ENCODE measurements at places on chromosomes 7 and 10.

GRCh38 chr10:1057106-1057657 is 997 bp downstream of the WDR37 start:
- DNase-seq, result no peak

GRCh38 chr10:112914288-112914952 is 35.6 kb upstream of the TCF7L2 start:
- no peak for DNase-seq

DNA sequence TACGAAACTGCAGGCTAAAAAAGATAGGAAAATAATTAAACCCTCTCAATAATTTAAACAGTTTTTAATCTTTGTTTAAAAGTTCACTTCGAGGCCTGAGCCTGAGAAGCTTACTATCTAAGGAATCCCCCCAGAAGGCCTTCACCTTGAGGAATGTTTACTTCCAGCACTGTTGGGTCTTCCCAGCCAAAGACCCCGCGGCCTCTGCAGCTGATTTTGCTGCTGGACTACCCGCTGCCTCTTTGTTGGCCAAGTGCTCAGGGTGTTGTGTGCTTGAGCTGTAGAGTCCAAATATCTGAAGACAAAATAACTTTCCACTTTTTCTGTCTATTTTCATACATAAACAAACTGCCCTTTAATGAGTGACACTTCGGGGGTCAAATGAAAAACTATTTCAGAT is 292.7 kb downstream of the GLRX3 start:
- no peak for DNase-seq

GRCh38 chr7:117077658-117078057 is 124.4 kb downstream of the ST7 start:
- DNase-seq, result no peak

- no peak for DNase-seq
These were observed 60.6 kb downstream of the ACADSB start for GRCh38 chr10:123069246-123069986.

DNA sequence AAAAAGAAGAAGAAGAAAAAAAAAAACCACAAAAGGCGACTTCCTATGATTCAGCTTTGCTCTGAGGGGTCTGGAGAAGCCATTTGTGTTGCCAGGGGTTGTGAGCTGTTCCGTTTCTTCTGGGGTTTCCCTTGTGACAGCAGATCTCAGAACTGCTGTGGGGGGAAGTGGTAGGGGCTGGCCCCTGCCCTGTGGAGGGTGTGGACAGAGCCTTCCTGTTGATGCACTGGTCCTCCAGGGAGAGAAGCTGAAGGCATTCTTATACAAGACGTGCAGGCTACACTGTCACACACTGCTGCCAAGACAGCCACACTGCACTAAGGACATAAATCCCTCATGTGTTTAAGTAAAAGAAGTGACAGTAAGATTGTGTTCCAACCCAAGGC is 17.3 kb upstream of the CSGALNACT2 start:
- DNase-seq, result no peak

DNA sequence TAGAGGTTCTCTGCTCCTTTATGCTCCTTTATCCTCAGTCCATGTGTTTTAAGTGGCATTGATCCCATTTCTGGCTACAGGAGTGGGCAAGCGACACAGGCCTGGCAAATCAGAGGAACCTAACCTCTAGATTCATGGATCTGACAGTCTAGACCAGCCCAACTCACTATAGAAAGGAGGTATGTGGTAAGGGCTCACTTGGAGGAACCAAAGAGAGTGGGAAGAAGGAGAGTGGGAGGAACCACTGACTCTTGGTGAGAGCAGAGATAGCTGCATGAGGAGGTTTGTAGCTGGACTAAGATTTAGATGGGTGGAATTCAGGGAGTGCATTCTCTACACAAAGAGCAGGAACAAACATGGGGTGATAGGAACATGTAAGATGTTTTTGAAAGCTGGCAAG is 11.6 kb upstream of the FRAT1 start:
- no peak for DNase-seq

DNA sequence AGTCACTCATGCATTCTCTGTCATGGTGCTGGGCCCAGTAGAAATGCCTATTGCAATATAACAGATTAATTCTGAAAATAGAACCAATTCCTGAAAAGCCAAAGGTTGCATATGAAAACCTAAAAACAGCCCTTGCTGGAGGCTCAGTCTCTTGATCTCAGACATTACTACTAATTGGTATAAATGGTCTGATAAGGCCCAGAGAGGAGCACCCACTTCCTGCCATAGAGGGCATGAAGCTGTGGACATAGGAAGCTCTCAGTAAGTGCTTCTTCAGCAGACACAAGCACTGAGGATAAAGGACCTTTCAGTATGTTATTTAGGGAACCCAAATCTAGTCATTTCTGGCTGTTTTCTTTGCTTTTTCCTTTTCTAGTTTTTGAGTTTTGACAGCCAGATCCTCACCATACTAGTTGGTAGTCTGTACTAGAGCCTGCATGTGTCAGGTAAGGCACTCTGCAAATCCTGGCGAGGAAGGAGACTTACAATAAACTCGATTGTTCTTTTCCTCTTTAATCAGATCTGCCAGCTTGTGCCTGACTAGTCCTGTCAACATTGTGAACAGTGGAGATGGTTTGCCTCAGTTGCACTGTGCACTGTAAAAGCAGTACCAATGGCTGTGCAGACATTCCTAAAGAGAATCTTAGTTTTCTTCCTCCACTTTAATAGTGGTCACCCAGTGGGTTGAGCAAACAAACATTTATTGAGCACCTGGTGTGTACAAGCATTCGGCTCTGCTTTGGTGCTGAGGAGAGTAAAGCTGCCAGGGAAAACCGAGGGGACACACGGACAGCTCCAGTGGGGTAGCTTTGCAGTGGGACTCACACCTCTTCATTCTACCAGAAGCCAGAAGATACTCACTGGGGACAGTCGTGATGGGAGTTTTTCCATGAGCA is 140.9 kb downstream of the CHN2 start:
- DNase-seq, result no peak

DNA sequence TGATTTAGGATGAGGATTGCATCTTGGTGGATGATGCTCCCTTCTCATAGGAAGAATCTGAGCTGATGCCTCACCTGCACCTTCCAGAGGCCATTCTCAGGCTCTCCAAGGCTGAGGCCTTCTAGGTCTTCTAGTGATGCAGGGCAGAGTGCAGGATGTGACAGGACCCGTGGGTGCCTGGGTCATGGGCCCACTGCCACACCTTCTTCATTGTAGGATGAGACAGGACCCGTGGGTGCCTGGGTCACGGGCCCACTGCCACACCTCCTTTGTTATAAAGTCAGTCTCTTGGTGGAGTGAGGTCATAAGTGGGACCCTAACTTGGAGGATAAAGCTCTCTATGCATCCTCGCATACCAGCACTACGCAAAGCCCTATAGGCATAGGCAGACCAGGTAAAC is 109.9 kb upstream of the TCERG1L start:
- no peak for DNase-seq

DNA sequence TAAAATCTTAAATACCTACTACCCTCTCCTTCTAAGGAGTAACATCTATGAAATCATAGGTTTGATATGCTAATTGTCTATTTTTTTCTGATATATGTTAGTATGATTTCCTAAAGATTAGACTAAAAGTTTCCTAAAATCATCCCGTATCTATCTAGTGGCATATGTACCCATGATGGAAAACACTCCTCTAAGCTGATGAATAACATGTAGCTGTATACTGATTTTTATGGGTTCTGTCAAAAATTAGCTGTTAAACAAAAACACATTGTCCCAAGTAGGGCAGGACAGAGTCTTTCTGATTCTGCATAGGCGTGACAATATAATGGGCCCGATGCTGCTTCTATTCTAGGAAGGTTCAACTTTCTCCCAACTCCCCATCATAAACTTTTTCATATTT is 79.9 kb downstream of the ADAM22 start:
- DNase-seq, result no peak

GRCh38 chr10:102114861-102115618 is 5.1 kb downstream of the LDB1 start:
- DNase-seq, result no peak

DNA sequence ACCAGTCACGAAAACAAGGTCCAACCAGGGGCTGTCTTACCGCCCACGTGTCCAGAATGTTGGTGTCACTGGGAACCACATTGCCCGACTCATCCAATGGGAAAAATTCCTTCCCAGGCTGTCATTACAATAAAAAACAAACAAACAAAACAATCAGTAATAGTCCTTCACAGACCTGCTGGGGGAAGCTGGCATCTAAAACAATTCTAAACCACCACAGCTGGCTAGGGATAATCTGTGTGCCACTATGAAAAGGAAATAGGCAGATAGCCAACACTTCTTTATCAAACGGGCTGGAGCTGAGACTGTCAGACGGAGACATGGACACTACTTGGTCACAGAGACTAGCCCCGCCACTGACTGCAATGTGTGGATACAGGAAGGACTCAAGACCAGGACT is 9.2 kb downstream of the AKR1B1 start:
- DNase-seq, result no peak

DNA sequence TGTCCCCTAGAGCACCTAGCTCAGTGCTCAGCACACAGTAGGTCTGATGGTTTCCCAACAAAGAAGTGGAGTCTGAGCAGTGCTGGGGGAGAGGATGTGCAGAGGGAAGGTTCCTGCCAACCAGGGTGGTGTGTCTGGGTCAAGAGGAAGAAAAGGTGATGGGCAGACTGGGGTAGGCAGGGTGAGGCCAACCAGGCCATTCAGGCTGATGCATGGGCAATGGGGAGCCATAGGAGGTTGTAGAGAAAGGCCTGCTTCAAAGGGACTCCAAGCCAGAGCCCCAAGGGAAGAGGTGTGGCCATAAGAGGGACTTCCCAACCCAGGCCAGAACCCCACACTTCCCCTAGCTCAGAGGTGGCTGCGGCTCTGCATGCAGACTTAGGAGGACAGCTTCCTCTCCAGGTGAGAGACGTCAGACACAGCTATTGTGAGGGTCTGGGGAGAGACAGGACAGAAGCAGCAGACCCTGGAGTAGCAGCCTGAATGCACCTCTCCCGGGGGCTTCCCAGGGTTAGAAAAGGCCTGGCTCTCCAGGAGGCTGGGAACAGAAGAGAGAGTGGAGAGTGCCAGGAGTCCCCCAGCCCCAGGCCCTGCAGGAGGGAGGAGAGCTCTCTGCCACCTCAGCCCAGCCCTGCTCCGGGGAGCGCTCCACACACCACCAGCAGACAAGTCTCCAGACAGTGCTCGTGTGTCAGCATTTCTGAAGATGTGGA is 87.4 kb upstream of the ZMIZ1 start:
- DNase-seq, result no peak

DNA sequence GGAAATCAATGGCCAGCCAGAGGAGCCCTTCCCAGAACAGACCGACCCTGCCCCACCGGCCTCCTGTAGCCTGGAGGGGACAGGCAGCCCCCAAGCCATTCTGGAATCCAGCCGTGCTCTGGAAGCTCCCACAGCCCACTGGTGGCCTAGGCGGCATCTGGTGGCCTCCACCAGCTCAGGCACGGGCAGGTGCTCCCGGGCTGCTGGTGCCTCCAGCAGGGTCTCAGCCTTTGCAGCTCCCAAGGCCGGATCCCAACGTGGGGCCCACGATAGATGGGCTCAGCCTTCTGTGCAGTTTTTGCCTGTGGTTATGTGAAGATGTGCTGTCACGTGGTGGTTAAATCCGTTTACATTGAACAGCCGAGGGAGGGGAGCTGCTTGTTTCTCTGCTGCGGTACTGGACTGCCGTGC is 44.4 kb downstream of the JAKMIP3 start:
- no peak for DNase-seq

- DNase-seq, result no peak
These were observed 62.7 kb upstream of the LRRC4 start for GRCh38 chr7:128093614-128094570.

DNA sequence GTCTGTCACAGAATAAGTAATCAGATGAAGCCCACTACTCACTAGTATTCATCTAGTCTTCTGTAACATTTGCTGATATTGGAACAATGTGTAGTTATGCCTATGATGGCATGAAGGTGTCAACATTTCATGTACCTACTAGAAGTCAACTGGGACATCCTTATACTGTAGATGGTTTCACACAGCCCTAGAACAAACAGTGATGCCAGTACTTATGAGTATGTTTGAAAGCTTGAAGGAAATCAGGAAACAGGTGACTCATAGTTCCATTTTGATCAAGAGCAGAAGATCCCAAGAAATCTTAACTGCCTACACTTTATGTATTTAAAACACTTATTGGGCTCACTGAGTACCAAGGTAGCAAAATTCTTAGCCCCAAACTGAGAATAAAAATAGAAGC is 1519.6 kb downstream of the REEP3 start:
- no peak for DNase-seq

- no peak for DNase-seq
These were observed 87.6 kb downstream of the SH3PXD2A start for GRCh38 chr10:103767756-103768155.

DNA sequence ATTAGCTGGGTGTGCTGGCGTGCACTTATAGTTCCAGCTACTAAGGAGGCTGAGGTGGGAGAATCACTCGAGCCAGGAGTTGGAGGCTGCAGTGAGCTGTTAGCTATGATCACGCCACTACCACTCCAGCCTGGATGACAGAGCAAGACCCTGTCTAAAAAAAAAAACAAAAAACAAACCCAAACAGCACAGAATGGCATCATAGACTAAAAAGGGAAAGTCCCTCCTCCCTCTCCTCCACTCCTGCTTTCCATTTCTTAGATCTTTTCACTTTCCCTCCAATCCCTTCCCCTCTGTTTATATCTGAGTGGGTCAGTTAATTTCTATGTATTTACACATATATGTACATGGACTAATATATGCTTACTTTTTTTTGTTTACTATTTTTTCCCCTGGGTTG is 10.4 kb upstream of the PIP4K2A start:
- no peak for DNase-seq

GRCh38 chr7:37040330-37040729 is 316.0 kb upstream of the AOAH start:
- no peak for DNase-seq

DNA sequence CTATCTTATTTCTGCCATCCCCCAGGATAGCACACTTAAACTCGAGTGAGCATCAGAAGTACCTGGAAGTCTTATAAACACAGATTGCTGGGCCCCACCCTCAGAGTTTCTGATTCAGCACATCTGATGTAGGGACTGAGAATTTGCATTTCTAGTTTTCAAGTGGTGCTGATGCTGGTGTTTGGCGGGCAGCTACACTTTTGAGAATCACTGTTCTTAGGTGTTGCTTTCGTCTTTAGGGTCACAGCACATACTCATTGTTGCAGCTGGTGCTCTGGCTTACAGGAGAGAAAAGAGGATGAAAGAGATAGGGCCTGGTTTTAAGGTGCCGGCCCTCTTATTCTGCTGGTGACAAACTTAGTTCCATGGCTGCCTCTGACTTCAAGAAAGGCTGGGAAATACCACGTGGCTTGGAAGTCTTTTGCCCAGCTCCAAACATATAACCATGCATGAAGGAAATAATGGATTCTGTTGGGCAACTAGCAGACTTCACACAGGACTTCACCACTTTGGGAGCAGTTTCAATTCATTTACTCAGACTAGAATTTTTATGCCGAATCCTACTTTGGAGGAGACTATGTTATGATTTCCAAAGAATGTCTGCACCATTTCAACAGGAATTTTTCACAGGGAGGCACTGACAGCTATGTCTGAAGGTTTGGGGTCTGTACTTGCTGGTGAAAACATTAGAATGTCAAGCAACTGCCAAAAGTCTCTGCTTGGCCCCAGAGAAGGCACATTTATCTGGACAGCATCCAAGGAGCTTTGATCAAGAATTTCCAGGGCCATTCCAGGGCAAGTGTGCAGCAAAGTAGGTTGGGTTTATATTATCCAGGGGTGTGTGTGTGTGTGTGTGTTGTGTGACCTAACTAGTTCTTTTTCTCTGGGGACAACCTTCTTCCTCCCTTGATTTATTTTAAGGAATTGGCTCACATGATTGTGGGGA is 6.9 kb upstream of the MINDY4 start:
- peak; percentile 75 for DNase-seq

Data from GM12864 (cell line).